NCI-H2171 treated with DMSO at 0.1 percent for 48 hours (cell line): ENCODE measurements at places on chromosomes 16 and 17.
A peak's percentile ranks its signal among the peaks of the same experiment; 100 is the strongest.

GRCh38 chr17:49101054-49101534 lies 31.5 kb upstream of the B4GALNT2 start:
- no peak for DNase-seq

DNA sequence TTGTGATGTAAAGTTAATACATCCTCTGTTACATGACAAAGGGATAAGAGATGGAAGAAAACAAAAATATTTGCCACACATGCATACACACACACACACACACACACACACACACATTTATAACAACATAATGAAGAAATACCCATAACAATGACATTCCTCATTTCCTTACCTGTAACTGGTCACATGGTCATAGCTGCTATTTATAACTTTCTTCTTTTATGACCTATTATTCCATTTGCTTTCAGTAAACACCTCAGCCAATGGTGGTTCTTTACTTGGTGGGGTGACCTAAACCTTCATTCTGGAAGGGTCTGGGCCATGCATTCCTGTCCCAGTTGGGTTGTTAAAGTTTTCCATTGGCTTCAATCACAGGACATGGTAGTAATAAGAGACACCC lies 5.3 kb downstream of the MT2A start:
- DNase-seq, result no peak

GRCh38 chr16:66927918-66928649 lies 2.7 kb upstream of the RRAD start:
- no peak for DNase-seq

GRCh38 chr16:1048442-1049112 lies 24.0 kb upstream of the SSTR5 start:
- peak; percentile 82 for DNase-seq

GRCh38 chr16:74778646-74779045 lies 4.0 kb upstream of the FA2H start:
- DNase-seq, result peak; percentile 94

GRCh38 chr17:54945231-54945630 lies 23.2 kb downstream of the COX11 start:
- DNase-seq, result no peak

GRCh38 chr17:20046629-20047028 lies 37.5 kb downstream of the SPECC1 start:
- no peak for DNase-seq

GRCh38 chr16:67388191-67388590 lies 5.1 kb downstream of the TPPP3 start:
- no peak for DNase-seq

GRCh38 chr16:17237350-17237944 lies 233.3 kb downstream of the XYLT1 start:
- no peak for DNase-seq

DNA sequence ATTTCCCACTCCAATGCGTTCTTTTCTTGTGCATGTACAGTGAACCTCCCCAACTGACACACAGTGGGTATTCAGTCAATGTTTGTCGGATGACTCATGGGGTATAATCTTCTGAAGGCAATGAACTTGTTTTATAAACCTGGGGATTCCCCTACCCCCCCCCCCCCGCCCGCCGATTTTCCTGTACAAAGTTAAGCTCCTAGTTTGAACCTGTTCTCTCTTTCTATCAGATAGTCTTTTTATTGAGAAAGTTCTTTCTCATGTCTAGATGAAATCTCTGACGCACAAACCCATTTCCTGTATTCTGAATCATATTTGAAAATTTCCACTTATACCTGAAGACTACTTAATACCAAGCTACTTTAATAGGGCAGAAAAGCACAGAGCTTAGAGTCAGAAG lies 338.3 kb downstream of the CA10 start:
- no peak for DNase-seq

DNA sequence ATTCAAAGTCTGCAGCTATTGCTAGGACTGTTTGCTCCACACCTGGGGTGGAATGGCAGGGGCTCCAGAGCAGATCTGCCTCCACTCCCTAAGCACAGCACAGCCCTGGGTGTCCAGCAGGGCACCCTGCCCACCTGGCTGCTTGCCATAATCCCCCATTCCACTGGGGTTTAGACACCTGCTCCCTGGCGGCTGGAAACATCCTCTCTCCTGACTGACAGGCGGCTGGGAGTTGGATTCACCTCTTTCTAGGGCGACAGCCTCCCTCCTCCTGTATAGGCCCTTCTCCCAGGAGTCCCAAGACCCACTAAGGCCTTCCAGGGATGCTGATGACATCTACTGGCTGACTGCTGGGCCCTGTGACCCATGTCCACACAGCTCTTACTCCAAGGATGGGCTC lies 18.0 kb downstream of the HDAC5 start:
- peak; percentile 58 for DNase-seq

DNA sequence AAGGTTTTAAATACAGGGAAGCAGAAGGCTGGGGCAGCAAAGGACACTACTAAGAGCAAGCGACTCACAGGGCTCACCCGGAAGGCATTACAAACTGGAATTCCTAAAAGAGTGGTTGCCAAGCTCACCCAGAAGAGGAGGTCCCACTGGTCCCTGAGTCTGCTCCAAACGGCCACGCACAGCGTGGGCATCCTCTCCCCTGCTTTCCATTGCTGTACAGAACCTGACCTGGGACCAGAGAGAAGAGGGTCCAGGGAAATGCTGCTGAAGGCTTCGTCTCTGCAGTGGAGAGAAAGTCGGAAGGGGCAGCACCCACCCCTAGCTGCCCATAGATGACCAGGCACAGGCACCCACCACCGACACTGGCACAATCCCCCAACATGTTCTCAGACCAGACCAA lies 67.2 kb downstream of the ADCY9 start:
- no peak for DNase-seq

DNA sequence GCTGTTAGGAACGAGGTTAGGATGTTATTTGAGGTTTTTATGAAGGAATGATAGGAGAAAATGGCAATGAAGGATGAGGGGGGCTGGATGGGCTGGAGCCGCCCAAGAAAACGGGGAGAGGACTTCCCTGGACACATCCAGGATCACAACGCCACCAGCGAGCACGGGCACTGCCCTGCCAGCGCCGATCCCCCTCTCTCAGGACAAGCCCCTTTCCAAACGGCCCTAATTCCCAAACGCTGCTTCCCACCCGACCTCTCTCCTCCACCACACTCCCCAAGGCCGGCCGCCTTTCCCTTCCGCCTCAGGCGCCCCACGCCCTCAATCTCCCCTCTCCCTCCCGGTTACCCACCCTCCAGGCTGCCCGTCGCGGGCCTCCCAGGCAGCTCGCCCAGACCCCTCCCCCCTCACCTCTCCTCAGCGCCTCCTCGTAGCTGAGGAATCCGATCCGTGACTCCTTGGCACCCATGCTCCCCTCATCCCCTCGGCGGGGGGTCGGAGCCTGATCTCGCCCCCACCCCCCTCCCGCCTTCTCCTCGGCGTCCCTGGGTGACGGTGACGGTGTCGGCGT lies 377 bp downstream of the USP32 start:
- no peak for DNase-seq

DNA sequence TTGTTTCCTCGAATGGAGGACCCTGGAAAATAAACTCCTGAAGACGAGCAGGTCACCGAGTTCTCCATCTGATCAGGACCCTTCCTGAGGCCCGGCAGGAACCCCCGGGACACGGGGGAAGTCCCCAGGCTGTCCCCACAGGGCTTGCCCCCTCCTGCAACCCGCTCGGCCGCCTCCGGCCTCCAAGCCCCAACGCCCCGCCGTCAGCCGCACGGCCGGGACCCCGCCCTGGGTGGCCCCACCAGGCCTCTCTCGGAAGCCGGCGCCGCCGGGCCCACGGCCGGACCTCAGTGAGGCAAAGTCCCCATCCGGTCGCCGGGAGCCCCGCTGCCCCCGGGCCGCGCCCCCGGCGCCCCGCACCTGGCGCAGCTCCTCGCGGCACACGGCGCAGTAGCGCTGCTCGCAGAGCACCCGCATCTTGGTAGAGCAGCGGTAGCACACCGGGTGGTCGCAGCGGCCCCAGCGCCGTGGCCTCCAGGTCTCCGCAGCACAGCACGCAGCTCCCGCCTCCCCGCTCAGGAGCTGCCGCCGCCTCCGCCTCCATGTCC lies 383 bp downstream of the ZNF598 start:
- DNase-seq, result no peak

GRCh38 chr16:29806641-29807425 lies 504 bp downstream of the MAZ start:
- peak; percentile 84 for DNase-seq

DNA sequence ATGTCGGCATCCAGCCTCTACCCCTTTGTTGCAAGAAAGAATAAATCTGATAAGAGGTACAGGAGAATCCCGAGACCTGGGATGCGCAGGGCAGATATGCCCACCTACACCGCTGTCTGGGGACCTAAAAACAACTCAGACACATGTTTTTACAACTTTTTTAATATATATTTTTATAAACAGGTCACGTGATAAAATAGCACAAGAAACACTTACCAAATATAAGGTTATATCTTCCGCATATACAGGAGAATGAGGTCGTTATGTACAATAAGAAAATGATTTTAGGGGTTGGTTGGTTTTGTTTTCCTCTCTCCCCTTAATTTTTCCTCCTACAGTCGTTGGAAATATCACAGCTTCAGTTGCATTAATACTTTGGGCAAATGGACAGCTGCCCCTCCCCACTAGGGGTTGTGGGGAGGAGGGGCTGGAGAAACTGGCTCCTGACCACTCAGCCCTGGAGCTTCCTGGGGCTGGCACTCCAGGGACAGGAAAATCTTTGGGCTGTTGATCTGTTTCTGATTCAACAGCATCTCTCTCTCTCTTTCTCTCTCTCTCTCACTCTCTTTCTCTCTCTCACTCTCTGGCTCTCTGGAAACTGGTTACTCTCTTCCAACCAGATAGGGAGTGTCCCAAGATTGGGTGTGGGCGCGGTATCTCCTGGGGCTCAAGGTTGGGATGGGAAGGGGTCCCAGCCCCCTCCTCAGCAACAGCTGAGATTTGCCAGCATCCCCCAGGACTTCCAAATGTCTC lies 2.3 kb upstream of the WDR24 start:
- DNase-seq, result no peak

GRCh38 chr17:39781861-39782213 lies 44.1 kb downstream of the GRB7 start:
- no peak for DNase-seq

GRCh38 chr17:77875881-77876509 lies 82.5 kb upstream of the TNRC6C start:
- no peak for DNase-seq

GRCh38 chr17:75566834-75567233 lies 20.8 kb upstream of the MYO15B start:
- no peak for DNase-seq

GRCh38 chr17:8376271-8377067 lies at the start of gene KRABD2:
Gene KRABD2, minus strand, starts transcription at chr17:8376704.
- peak; percentile 94 for DNase-seq

DNA sequence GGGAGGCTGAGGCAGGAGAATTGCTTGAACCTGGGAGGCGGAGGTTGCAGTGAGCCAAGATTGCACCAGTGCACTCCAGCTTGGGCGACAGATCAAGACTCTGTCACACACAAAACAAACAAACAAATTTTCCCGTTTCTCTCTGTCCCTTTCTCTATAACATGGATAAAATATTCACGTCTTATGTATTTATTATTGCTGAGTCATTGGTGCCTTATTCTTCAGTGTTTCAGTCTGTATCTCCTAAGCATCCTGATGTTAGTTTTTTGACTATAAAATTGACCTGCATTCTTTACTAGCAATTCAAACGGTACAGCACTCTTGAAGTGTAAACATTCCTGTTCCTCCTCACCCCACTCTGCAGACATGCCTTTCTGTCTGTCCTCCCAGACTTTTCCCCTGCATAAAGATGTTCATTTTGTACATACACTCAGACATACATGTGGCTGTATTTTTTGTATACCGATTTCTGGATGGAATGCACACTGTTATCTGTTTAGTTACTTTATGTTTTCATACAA lies 16.4 kb downstream of the DHODH start:
- DNase-seq, result no peak

GRCh38 chr17:74252211-74252610 lies 21.8 kb upstream of the DNAI2 start:
- no peak for DNase-seq

- peak; percentile 15 for DNase-seq
Observed at GRCh38 chr17:50785946-50786570, 18.7 kb upstream of the ANKRD40CL start.

- DNase-seq, result no peak
Observed at GRCh38 chr17:42227849-42228700, 33.8 kb upstream of the GHDC start.

DNA sequence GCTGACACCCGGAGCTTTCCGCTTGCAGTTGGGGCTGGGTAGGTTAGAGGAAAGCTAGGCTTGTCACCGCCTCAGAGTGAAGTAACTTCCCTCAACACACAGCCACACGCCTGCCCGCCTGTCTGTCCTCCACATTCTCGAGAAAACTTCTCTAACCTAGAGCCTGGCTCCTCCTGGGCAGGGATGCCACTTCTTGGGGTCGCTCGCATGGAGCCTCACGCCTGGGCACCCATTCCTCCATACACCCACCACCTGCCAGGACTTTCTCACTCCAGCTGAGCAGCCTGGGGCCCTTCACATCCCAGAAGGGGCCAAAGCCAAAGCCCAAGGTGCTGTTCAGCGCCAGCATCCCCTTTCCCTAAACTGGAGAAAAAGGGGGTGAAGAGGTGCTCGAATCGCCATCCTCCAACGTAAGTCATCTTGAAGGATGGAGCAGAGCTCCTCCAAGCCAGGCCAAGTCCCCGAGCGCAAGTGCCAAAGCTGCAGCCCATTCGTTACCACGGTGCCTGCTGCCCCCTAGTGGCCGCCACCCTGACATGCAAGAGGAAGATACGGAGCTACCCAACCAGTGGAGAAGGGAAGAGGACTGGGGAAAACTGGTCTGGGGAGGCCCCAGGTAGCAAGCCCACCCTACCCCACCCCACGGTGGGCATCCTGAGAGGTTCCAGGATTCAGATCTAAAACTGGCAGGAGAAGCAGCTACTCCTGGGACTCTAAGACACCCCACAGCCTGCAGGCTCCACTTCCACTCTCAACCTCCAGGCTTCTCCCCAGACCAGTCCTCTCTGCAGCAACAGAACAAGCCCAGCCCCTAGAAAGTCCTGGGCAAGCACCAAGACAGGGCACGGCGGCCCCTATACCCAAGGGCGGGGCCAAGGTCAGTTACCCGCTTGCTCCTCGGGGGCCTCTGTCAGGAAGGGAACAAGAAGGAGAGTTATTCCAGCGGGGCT lies 63.1 kb downstream of the MYO18A start:
- peak; percentile 72 for DNase-seq

DNA sequence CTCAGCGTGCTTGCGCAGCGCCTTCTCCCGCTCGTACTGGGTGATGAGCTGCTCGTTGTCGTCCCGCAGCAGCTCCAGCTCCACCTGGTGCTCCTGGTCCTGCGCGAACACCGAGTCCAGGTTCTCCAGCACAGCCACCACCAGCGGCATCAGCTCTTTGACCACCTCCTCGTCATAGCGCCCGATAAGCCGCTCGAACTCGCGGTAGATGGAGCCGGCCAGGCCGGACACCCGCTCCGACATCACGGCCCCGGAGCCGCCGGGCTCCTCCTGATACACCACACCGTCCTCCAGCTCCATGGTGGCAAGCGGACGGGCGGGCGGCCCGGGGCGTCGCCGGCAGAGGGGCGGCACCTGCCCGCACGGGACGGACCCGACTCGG lies 320 bp downstream of the SPAG9 start:
- DNase-seq, result peak; percentile 65

- DNase-seq, result no peak
Observed at GRCh38 chr16:89482150-89482816, 8.1 kb downstream of the ANKRD11 start.

GRCh38 chr16:11268921-11269375 lies at the start of gene TNP2:
Gene TNP2, minus strand, starts transcription at chr16:11269325. Its CDS starts 63 bp downstream, at chr16:11269262.
- no peak for DNase-seq

- no peak for DNase-seq
Observed at GRCh38 chr17:35080536-35080935, 17.0 kb upstream of the RFFL start.
